SJSA1 (cell line): ENCODE measurements at places on chromosomes 4 and X. TPM values are rescaled to one million over a fixed set of nuclear protein-coding genes. Genes with fewer than 3 reads are reported as not detected.
A peak's percentile ranks its signal among the peaks of the same experiment; 100 is the strongest.

DNA sequence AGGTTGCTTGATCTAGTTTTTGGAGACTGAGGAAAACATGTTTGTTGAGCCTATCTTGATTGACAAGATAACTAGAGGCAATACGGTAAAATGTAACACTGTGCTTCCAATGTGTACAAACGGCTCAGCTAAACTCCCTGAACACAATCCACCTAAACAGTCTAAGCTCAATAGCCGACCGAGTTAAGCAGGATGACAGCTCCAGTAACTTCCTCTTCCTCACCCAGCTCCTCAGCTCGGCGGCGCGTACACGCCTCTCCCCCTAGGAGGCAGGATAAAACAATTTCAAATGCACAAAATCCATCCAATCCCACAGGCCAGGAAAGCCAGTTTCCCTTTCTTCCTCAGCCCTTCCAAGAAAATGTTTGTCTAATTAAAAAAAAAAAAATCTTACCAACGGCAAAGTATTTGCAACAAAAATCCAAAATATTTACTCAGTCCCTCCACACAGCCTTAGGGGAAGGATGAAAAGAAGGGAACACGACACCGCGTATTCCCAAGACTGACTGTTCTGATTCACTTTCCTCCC lies 1.0 kb downstream of the CNOT6L start:
- peak; percentile 78 for DNase-seq

- no peak for DNase-seq
Measured at GRCh38 chr4:151575646-151576045, 166.7 kb downstream of the FHIP1A start.

DNA sequence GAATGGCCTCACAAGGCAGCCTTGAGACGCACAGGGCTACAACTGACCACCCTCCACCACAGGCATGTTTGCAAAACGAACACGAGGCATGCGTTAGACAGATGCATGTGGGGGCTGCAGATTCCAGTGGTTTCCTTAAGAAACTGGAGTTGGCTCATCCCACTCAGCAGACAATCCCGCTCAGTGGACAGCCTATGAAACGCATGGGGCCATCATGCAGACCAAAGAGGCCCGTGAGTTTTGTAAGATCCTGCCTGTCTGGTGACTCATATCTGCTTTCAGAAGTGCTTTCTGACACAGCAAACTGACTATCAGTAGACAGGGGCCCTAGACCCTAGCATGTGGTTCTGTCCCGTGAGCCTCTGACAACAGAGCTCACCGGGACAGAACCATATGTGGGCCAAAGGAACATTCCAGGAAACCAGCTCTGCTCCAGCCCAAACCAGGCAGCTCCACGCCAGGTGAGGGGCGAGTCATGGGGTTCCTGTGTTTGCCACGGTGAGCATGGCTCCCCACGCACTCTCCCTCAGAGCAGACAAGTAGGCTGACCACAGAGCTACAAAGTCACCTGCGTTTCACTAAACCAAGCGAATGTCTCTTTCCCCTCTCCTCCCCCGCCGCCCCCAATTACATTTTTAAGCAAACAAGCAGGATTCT lies 74.4 kb downstream of the MTMR1 start:
- peak; percentile 67 for DNase-seq

OTC gene
- not detected in 2 replicates for total RNA-seq

GC gene
- not detected in 2 replicates for total RNA-seq

CCKAR gene
- total RNA-seq, result not detected in 2 replicates

BEX2 gene
- not detected in 2 replicates for total RNA-seq

GRCh38 chrX:68851082-68851481 lies 22.3 kb downstream of the EFNB1 start:
- no peak for DNase-seq

DNA sequence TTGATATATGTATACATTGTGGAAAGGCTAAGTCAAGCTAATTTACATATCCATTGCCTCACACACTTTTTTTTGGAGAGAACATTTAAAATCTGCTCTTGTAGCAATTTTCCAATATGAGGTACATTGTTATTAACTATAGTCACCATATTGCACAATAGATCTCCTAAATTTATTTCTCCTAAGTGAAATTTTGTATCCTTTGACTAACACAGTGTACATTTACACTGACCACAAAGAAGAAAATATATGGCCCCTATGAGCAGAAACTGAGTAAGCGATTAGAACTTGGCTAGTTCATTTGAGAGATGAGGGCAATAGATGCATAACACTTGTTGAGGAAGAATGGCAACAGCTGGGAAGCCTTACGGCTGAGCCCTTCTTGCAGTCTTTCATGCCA lies 20.3 kb upstream of the GUCY1B1 start:
- DNase-seq, result no peak

TGIF2LX gene
- not detected in 2 replicates for total RNA-seq
